ENCODE measurements at places on chromosomes 5 and 9. TPM values are rescaled to one million over a fixed set of nuclear protein-coding genes. Genes with fewer than 3 reads are reported as not detected.

Gene STC2
- 1,121 TPM for total RNA-seq

Gene CDKN2A
- total RNA-seq: 21.2 TPM

Gene LAMC3
- 7.3 TPM for total RNA-seq

Gene MGAT1
- total RNA-seq: 119 TPM

Gene TNFSF8
- not detected for total RNA-seq

Gene GPR150
- total RNA-seq: 0.33 TPM

Gene SLC25A2
- total RNA-seq: 0.48 TPM

Gene PTGDS
- total RNA-seq: 80.4 TPM

Gene CARD6
- total RNA-seq: 0.53 TPM

GRCh38 chr5:147670815-147671214 lies 111.7 kb downstream of the JAKMIP2 start:
- H3K27me3 ChIP-seq: no peaks in the 10 kb centered on the region
- H3K36me3 ChIP-seq: peaks cover 9% of the 10 kb centered on the region
- H3K4me1 ChIP-seq: no peaks in the 10 kb centered on the region
- no peak overlapping the region for H3K4me3 ChIP-seq

DNA sequence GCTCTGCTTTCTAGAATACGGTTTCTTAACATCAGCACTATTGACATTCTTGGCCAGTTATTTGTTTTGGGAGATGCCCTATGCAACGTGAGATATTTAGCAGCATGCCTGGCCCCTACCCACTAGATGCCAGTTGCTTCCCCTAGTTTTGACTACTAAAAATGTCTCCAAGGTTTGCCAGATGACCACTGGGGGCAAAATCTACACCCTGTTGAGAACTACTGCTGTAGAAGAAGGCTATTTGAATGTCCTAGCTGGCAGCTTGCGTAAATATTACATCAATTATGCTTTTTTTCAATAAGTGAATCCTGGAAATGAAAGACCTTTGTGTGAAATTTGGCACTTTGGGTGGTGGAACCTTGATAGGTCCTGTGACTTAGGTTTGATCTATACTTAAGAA lies 5.0 kb downstream of the NCBP1 start:
- H3K27me3 ChIP-seq: no peaks in the 10 kb centered on the region
- no peak overlapping the region for H3K4me3 ChIP-seq
- peaks cover 4% of the 10 kb centered on the region for H3K36me3 ChIP-seq
- peak overlapping the region; percentile 38 for H3K27ac ChIP-seq

DNA sequence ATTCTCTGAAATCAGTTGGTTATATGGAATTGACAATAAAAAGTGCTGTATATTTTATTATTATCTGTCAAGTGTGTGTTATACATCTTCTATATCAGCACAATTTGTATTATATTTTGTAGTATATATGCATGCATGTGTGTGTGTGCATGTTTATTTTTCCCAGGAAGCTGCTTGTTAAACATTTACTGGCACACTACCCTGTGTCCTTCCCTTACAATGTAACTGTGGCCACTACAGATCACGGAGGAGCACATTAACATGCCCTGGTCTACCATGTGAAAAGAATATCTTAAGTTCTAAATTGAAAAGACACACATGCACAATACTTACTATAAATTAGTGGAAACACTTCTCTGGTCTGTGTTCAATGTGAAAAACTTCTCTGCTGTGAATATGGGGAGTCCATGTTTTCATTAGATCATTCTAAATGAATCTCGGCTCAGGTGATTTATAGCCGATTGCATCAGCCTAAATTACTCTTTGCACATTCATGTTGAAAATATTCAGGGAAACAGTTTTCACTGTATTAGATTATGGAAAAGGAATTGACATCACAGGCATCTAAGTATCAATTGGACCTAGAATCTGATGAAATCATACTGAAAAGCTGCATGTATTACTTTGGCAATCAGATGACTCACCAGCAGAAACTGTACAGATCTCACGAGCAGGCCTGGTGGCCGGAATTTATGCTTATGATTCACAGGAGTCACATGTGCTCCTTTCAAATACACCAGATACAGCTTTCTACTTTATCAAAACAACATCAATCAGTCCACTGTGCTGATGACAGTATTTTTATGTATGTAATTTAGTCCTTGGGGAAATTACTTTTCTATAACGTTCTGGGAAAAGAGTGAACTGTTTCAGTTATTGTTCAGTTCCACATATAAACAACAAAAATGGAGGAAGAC lies 39.4 kb downstream of the LURAP1L start:
- peaks cover 96% of the 10 kb centered on the region for H3K4me1 ChIP-seq
- H3K4me3 ChIP-seq: peak overlapping the region; percentile 37
- H3K27ac ChIP-seq: peak overlapping the region; percentile 99
- H3K27me3 ChIP-seq: no peaks in the 10 kb centered on the region
- no peak for DNase-seq
- peaks cover 22% of the 10 kb centered on the region for H3K36me3 ChIP-seq

GRCh38 chr5:145829708-145830361 lies 5.3 kb downstream of the PRELID2 start:
- H3K27me3 ChIP-seq: no peaks in the 10 kb centered on the region
- H3K4me3 ChIP-seq: no peak overlapping the region
- peaks cover 34% of the 10 kb centered on the region for H3K4me1 ChIP-seq
- H3K36me3 ChIP-seq: no peaks in the 10 kb centered on the region

- no peak overlapping the region for H3K4me3 ChIP-seq
- H3K27ac ChIP-seq: no peak overlapping the region
- DNase-seq: no peak
- no peaks in the 10 kb centered on the region for H3K27me3 ChIP-seq
Measured at GRCh38 chr5:125177340-125177739, 430.9 kb upstream of the ZNF608 start.

DNA sequence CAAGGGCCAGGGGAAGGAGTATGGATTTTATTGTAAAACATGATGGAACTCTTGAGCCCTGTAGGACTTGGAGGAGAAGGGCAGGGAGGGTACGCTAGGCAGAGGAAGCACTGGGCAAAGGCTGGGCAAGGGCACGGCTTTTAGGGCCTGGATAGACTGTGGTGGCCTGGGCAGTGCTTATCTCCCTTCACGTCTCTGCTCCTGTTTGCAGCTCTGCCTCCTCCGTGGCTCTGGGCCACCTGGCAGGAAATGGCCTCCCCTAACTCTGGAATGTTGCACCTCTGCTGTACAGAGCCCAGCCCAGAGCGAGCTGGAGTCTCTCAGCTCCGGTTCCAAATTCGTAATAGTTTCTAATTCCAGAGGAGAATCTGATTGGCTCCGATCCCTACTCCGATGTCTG lies 12.2 kb upstream of the STC2 start:
- no peaks in the 10 kb centered on the region for H3K27me3 ChIP-seq
- H3K36me3 ChIP-seq: peaks cover 3% of the 10 kb centered on the region
- DNase-seq: no peak
- peaks cover 15% of the 10 kb centered on the region for H3K4me1 ChIP-seq
- no peak overlapping the region for H3K4me3 ChIP-seq

GRCh38 chr9:120778758-120779157 lies 14.5 kb downstream of the FBXW2 start:
- no peak overlapping the region for H3K4me3 ChIP-seq
- no peak overlapping the region for H3K27ac ChIP-seq
- no peaks in the 10 kb centered on the region for H3K27me3 ChIP-seq
- H3K4me1 ChIP-seq: peaks cover 4% of the 10 kb centered on the region

- H3K4me1 ChIP-seq: peaks cover 23% of the 10 kb centered on the region
- no peak for DNase-seq
- peaks cover 4% of the 10 kb centered on the region for H3K27me3 ChIP-seq
- H3K36me3 ChIP-seq: no peaks in the 10 kb centered on the region
Measured at GRCh38 chr5:15393146-15393545, 106.8 kb upstream of the FBXL7 start.

- H3K27me3 ChIP-seq: no peaks in the 10 kb centered on the region
- peaks cover 31% of the 10 kb centered on the region for H3K36me3 ChIP-seq
- H3K4me3 ChIP-seq: no peak overlapping the region
- DNase-seq: no peak
Measured at GRCh38 chr5:83548581-83548980, 77.0 kb downstream of the VCAN start.

GRCh38 chr5:57442080-57442839 lies 40.4 kb downstream of the ACTBL2 start:
- H3K27me3 ChIP-seq: no peaks in the 10 kb centered on the region
- peaks cover 58% of the 10 kb centered on the region for H3K4me1 ChIP-seq
- no peak overlapping the region for H3K4me3 ChIP-seq
- H3K36me3 ChIP-seq: no peaks in the 10 kb centered on the region
- peak overlapping the region; percentile 22 for H3K27ac ChIP-seq

DNA sequence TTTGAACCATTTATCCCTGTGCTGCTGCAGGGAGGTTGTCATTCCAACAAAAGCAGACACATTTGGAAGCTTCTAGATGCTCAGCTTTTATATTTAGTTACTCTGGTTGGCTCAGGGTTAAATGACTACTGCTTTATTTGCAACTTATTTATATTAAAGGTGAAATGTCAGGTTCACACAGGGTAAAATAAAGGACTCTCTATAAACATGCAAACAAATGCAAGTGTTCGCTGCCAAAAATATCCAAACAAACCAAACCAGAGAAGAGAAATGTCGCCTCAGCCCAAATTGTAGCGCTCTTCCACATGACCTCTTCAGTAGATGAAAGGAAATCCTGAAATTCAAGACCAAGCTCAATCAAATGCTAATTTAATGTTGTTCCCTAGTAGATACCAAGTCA lies 57.0 kb upstream of the LIFR start:
- no peak overlapping the region for H3K4me3 ChIP-seq
- no peak for DNase-seq
- peaks cover 4% of the 10 kb centered on the region for H3K4me1 ChIP-seq
- peaks cover 5% of the 10 kb centered on the region for H3K36me3 ChIP-seq

GRCh38 chr9:33082538-33083326 lies 6.3 kb upstream of the SMU1 start:
- H3K36me3 ChIP-seq: peaks cover 2% of the 10 kb centered on the region
- peak; percentile 36 for DNase-seq
- no peak overlapping the region for H3K4me3 ChIP-seq

DNA sequence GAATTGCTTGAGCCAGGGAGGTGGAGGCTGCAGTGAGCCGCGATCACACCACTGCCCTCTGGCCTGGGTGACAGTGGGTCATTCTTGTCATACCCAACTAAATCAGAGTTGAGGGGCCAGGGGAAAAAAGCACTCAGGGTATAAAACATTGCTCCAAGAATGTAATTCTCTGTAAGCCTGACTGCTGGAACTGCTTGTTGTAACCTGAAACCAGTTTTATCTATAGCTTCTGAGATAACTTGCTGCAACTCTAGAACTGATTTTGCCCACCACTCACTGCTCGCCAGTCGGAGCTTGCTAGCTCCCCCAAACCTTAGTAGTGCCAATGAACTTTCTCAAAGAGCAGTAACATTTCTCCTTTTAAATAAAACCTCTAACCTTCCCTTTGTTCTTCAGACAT lies 9.6 kb upstream of the MSH3 start:
- no peak for DNase-seq
- no peak overlapping the region for H3K27ac ChIP-seq
- H3K36me3 ChIP-seq: peaks cover 19% of the 10 kb centered on the region
- H3K4me1 ChIP-seq: no peaks in the 10 kb centered on the region

- H3K27me3 ChIP-seq: no peaks in the 10 kb centered on the region
- H3K36me3 ChIP-seq: no peaks in the 10 kb centered on the region
- no peak for DNase-seq
Measured at GRCh38 chr9:129619787-129620668, 873 bp downstream of the C9orf50 start.

DNA sequence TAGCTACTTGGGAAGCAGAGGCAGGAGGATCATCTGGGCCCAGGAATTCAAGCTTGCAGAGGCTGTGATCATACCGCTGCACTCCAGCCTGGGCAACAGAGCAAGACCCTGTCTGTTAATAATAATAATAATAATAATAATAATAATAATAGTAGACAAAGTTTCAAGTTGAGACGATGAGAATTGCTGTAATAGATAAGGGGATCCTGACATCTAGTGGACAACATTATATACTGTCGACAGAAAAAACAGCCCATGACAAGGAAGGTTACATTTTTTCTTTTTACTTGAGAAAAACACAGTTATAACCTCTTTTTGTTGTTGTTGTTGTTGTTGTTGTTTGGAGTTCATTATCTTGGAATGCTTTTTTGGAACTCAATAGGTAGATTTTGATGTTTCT lies 35.3 kb downstream of the NDFIP1 start:
- no peaks in the 10 kb centered on the region for H3K27me3 ChIP-seq
- no peak overlapping the region for H3K4me3 ChIP-seq
- no peaks in the 10 kb centered on the region for H3K4me1 ChIP-seq
- DNase-seq: no peak
- no peak overlapping the region for H3K27ac ChIP-seq

GRCh38 chr9:82535432-82535998 lies 527.4 kb downstream of the RASEF start:
- no peaks in the 10 kb centered on the region for H3K27me3 ChIP-seq
- H3K4me1 ChIP-seq: no peaks in the 10 kb centered on the region
- no peak for DNase-seq
- H3K27ac ChIP-seq: no peak overlapping the region
- H3K4me3 ChIP-seq: no peak overlapping the region

DNA sequence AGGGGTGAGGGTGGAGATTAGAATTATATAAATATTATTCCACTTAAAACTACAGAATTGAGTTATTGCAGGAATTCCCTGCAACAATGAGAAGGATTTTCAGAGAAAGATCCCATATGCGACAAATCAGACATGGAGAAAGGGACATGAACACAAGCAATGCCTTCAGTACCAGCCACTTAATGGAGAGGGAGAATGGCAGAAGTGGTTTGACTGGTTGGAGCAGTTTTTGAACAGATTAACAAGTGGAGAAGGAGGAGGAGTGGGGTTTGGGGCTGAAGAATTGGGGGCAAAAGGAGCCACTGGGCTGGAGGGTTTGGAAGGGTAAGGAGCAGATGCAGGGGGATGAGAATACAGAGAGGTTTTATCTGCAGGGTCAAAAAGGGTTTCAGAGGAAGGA lies 620.9 kb upstream of the PTPRD start:
- H3K27ac ChIP-seq: no peak overlapping the region
- H3K36me3 ChIP-seq: no peaks in the 10 kb centered on the region
- no peaks in the 10 kb centered on the region for H3K27me3 ChIP-seq
- H3K4me3 ChIP-seq: no peak overlapping the region

All from chondrocyte (in vitro differentiated cells).